Breast epithelium (tissue), 4 donors: ENCODE measurements at places on chromosomes 13 and 19.

GRCh38 chr13:72959643-72960042 is 99.2 kb upstream of the KLF5 start:
- no peak for DNase-seq

- no peak for DNase-seq
Measured at GRCh38 chr13:18235756-18236527, 945.7 kb downstream of the TUBA3C start.

GRCh38 chr19:13076320-13076719 is 26.3 kb downstream of the LYL1 start:
- no peak for DNase-seq

DNA sequence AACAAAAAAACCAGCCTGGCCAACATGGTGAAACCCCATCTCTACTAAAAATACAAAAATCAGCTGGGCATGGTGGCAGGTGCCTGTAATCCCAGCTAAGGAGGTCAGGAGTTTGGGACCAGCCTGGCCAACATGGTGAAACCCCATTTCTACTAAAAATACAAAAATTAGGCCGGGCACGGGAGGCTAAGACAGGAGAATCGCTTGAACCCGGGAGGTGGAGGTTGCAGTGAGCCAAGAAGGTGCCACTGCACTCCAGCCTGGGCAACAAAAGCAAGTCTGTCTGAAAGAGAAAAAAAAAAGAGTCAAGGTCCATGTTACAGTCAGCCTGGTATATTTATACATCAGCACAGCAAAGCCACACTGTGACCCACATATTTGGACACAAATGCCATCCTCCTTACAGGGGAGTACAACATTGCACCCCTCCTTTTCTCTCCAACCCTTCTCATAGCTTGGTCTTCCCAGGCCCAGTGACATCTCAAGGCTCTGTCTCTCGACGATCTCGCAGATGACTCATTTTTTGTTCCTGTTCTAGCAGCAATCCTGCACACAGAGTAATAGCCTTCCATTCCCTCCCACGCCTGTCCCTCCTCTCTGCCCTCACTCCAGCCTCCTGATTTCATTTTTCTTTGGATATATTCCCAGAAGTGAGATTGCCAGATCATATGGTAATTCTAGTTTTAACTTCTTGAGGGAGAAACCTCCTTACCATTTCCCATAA is 21.0 kb upstream of the DPP9 start:
- no peak for DNase-seq

GRCh38 chr19:5806133-5806489 is 1.2 kb downstream of the NRTN start:
- DNase-seq = no peak

- no peak for DNase-seq
Measured at GRCh38 chr13:49844181-49844580, 51.7 kb upstream of the KPNA3 start.
